ENCODE measurements at places on chromosomes 5 and 9.

- peak; percentile 70 for DNase-seq
Measured at GRCh38 chr9:113556877-113557593, 93.5 kb downstream of the RGS3 start.

- DNase-seq, result no peak
Measured at GRCh38 chr5:180813420-180813819, 10.8 kb upstream of the MGAT1 start.

- no peak for DNase-seq
Measured at GRCh38 chr9:116460026-116460425, 227.1 kb upstream of the TRIM32 start.

- no peak for DNase-seq
Measured at GRCh38 chr5:91794455-91794854, 411.3 kb upstream of the ARRDC3 start.

- DNase-seq, result no peak
Measured at GRCh38 chr5:137858223-137858916, 9.3 kb upstream of the MYOT start.

DNA sequence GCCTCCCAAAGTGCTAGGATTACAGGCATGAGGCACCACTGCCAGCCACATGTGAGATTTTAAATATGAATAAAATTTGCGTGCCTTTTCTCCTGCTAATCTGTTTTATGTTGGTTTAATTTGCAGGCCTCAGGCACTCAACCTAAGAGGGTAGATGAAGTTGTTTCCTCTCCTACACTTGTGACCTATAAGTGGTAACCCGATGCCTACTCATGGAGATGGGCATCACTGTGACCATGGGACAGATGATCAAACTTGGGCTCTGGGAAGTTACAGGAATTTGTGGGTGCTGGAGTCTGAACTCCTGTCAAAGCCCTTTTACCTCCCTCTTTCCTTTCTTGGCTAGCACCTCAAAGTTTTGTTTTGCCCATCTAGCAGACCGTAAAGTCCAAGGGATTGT is 1.1 kb downstream of the SLC28A3 start:
- no peak for DNase-seq

DNA sequence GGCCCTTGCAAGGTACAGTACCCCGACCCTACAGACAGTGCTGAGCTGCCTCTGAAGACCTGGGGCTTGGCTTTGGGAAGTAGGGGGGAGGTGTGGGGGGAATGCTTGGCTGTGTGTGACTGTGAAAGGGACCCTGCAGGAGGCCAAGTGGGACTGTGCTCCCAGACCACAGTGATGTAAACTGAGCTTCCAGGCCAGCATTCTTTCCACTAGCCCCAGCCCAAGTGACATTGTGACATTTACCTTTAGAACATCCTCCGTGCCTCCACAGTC is 31.2 kb downstream of the HMCN2 start:
- no peak for DNase-seq

GRCh38 chr5:142156839-142157463 is 48.4 kb downstream of the NDFIP1 start:
- no peak for DNase-seq

GRCh38 chr9:73979894-73980264 is 517.3 kb upstream of the RORB start:
- DNase-seq, result no peak

DNA sequence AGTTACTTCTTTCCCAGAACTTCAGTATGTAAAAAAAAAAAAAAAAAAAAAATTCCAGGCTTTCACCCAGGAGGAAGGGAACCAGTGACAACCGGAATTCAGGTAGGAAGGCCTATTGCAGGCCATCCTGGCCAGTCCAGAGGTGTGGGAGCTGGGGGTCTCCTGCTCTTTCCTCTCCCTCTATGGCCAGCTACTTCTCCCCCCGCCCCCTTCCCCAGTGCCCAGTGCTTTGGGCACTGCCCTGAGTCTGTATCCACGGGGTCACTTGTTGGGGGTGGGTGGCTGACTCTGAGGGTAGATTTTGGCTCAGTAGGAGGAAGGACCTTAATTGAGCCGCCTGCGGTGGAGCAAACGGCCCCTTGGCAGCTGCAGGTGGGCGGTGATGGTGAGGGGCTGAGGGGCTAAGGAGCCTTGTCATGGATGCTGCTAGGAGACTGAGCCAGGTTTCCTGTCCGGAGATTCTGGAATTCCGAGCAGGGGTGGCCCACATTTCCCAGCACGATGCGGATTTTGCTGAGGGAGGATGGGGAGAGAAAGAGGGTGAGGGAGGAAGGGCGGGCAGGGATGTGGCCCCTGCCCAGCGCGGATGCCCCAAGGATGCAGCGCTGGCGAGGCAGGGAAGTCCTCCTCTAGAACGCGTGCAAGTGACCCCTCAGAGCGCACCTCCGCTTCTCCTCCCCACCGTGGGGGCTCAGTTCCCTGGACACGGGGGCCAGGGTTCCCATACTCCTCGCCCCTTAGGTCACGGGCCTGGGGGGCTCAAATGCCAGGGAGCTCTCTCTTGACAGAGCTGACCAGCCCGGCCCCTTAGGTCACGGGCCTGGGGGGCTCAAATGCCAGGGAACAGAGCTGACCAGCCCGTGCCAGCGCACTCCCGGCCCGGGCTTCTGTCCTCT is 1.2 kb upstream of the PHF2 start:
- DNase-seq, result no peak

GRCh38 chr5:124936626-124936933 is 190.1 kb upstream of the ZNF608 start:
- no peak for DNase-seq

- no peak for DNase-seq
Measured at GRCh38 chr9:134606951-134607731, 34.5 kb upstream of the COL5A1 start.

DNA sequence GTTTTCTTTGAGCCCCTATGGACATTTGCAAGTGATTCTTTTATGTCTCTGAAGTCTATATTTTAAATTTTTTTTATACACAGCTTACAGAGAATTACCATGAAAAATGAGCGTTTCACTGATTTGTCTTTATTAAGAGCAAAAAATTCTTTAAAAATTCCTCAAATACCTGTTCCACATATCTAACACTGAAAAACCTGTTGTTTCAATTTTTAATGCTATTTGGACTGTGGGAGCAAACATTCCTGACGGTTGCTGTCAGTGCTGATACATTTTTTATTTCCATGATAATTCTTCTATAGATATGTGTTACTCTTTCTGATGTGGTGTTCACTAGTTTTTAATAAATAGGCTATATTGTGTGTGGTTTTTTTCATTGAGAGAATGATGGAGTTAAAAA is 199.8 kb downstream of the GDNF start:
- no peak for DNase-seq

DNA sequence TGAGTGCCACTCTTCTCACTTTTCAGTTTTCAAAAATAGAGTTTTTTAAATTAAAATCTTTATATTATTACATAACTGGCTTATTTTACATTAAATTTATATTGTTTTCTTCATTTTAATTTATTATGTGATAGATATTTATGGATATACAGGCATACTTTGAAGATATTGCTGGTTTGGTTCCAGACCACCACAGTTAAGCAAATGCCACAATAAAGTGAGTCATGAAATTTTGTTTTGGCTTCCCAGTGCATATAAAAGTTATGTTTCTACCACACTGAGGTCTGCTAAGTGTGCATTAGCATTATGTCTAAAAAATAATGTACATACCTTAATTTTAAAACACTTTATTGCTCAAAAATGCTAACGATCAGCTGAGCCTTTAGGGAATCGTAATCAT is 47.4 kb downstream of the NDUFS4 start:
- no peak for DNase-seq

DNA sequence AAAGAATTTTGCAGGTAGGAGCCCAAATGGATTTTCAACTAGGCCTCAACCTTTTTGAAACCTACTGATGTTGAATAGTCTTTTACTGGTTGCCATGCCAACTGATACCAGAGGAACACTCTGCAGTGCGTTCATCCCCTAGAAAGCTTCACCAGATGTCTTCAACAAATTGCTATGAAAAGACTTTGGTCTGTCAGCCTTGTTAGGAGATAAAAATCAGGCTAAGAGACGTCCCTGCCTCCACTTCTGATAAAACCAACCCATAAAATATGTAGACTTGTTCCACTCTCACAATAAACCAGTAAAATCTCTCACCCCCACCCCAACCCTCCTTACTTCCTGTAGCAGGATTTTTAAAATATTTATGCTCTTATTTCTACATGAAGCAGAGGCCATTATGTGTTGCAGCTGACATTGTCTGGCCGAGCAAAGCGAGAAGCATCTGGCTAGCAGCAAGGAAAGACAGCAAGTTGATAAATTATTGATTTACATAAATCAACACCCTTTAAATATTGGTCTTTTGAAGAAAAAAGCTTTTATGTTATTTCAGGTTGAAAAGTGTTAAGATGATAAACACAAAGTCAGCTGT is 428.7 kb downstream of the ISL1 start:
- DNase-seq, result no peak

- DNase-seq, result no peak
Measured at GRCh38 chr9:32882705-32883104, 99.4 kb downstream of the TMEM215 start.

DNA sequence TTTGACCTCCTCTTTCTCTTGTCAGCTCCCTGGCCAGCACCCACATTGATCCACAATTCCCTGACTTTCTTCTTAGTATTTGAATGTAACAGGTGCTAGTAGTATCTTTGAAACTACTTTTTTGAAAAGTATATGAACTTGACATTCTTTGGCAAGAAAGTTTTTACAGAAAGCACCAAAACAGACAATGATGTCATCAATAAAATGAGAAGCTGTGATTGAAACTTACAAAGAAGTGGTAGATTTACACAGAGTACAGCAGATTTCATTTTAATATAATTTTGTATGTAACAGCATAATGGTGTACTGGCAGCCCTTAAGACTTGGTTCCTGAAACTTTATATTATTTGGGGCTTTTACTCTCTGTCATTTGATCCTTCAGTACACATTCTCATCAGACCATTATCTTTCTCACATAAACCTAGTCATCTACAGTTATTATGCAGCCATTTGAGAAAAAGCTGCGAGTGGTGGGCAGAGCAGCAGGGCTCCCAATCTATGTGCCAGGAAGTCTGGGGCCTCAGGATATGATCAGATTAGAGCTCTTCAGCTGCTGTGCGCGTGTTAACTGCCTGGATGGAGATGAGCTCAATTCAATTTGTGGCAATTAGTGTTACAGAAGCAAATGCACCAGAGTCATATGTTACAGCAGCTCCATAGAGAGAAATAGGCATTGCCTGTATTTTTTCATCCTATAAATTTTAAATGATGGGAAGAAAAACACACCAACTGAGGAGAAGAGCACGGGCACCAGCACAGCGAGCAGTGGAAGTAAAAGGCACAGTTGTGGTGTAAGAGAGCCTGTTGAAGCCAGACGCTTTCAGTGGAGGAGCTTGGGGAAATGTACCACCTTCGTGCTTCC is 126.1 kb downstream of the STARD4 start:
- no peak for DNase-seq

GRCh38 chr5:24080046-24080445 is 564.7 kb downstream of the CDH10 start:
- no peak for DNase-seq

GRCh38 chr9:77672183-77672582 is 24.1 kb upstream of the GNA14 start:
- DNase-seq, result no peak

DNA sequence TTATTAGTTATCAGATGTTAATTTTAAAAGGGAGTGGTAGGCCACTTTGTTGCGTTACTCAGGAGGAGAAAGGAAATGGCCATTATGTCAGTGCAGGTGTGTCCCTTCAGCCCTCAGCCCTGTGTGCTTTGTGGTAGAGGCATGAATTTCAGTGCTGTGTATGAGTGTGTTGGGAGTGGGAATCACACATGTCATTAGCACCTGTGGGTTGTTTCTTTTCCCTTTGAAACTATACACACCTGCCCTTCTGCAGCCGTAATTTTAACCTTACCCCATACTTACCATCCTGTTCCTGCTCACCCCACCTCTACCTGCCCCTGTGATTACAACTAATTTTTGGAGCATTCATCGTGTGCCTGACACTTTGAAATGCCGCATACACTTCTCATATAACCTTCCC is 156.4 kb downstream of the ARHGAP26 start:
- no peak for DNase-seq

DNA sequence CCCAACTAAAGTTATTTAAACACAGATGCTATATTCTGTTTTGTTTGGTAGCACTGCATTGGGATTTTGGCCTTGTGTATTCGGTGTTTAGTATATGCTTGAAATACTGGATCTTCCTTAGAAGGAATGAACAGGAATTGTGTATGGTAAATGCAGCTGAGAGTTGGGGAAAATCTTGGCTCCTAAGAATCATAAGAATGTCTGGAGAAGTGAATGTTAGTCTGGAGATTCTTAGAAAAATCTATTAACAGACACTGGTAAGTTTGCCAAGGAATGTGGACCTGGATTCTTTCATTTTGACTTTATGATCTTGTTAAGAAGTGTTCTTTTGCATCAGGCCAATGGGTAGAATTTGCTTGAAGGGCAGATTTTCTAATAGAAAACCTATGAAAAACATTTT is 38.9 kb downstream of the SNX30 start:
- no peak for DNase-seq

DNA sequence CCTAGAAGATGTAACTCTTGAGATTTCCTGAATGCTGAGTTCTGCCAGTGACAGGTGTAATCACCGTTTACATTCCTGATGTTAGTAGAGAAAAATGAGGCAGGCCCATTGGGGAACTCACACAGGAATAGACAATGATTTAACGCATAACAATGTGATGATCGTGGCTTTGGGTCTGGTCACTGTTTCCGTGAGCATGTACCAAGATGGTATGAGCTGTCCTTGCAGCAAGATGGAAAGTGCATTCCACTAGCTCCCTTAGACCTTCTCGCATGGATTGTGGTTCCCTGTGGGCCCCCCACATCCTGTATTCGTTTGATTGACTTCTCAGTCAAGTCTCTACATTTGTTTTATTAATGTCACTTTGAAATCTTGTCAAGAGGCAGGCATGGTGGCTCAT is 124.0 kb upstream of the DAP start:
- peak; percentile 84 for DNase-seq

DNA sequence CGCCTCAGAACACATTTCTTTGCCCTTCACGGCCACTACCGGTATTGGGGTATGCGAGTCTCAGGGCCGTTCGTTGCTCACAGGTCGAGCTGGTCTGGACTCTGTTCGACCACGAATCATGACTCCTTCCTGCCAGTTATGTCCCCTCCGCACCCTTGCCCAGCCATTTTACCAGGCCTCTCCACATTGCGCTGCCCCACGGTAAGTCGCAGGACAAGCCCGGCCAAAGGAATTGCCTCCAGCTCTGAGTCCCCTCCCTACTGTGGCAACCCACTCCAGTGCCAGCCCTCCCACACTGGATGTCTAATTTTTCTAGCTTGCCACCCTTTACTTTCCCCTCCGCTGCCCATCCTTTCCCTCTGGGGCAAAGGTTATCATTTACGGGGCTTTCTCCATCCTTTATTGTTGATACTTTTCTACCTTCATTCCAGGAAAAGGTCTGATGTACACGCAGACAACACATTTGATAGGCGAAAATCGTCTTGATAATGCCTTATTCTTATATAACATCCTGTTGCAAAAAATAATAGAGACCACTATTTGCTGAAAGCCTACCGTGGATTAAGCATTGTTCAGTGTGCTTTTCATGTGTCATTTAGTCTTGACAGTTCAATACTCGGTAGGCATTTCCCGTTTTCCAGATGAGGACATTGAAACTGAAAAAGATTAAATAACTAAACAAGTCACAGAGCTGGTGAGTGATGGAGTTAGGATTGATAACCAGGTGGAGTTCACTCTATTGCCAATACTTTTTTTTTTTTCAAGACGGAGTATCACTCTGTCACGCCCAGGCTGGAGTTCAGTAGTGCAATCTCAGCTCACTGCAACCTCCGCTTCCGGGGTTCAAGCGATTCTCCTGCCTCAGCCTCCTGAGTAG is 958 bp upstream of the HSPA5 start:
- DNase-seq, result peak; percentile 36

- DNase-seq, result no peak
Measured at GRCh38 chr9:89256642-89257041, 54.4 kb upstream of the CKS2 start.

- no peak for DNase-seq
Measured at GRCh38 chr9:105858877-105859276, 164.5 kb downstream of the TMEM38B start.

Data from trophoblast cell (in vitro differentiated cells and primary cell).